Vagina (tissue), 2 donors: ENCODE measurements at places on chromosomes 7 and 10. TPM values are rescaled to one million over a fixed set of nuclear protein-coding genes. Genes with fewer than 3 reads are reported as not detected.

OR6B1 gene
- total RNA-seq: not detected

ERVW-1 gene
- total RNA-seq: not detected

CYP3A4 gene
- total RNA-seq: not detected

NOLC1 gene
- total RNA-seq: 61.9 TPM

HOXA3 gene
- total RNA-seq: 3.9 TPM

PTER gene
- 7.4 TPM for total RNA-seq

GRCh38 chr10:124075231-124075955, 18.0 kb downstream of the CHST15 start:
- H3K4me1 ChIP-seq: peaks cover 33% of the 10 kb centered on the region
- no peak overlapping the region for H3K27ac ChIP-seq
- no peaks in the 10 kb centered on the region for H3K27me3 ChIP-seq
- DNase-seq: no peak

DNA sequence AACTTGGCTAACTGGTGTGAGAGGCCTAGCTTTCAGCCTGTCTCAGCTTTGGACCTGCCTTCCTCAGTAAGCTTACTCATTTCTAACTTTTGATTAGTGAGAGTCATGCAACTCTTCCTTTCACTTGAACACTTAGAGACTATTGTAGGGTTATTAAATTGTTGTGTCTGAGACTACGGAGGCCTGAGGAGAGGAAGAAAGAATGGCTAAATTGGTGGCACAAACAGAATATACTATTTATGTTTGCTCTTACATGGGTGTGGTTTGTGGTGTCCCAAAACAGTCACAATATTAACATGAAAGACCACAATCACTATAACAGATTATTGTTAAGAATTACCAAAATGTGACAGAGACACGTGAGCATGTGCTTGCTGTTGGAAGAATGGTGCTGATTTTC, 82.1 kb downstream of the TRIM24 start:
- no peak for DNase-seq
- no peaks in the 10 kb centered on the region for H3K4me1 ChIP-seq
- H3K27me3 ChIP-seq: no peaks in the 10 kb centered on the region
- H3K27ac ChIP-seq: no peak overlapping the region

DNA sequence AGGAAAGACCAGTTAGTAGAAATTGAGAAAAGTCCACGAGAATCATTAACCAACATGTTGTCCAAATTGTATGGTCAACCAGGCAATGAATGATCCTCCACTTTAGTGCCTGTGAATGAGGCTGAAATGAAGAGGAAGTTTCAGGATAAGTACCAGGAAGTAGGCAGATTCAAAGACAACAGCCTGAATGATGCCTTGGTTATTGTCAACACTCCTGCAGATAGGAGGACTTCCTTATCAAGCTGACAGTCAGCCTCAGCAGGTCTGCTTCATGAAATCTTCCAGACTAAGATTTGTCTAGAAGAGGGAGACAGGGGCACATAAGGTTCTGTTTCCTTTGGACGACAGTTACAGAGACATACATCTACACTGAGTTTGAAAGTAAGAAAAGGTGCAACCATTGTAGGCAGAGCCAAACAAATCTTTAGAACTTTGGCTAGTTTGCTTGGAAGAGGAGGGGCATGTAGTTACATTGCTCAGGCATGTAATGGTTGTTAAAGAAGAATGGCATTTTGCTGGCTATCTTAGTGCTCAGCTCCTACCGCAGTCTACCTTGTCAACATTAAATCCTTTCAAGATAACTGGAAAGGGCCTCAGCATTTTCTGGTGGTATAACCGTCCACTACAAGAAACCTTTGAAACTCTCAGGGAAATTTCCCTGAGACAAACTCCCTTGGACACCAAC, 81.4 kb downstream of the ABI1 start:
- no peaks in the 10 kb centered on the region for H3K36me3 ChIP-seq
- no peak for DNase-seq
- no peak overlapping the region for H3K4me3 ChIP-seq
- H3K4me1 ChIP-seq: peaks cover 53% of the 10 kb centered on the region
- no peaks in the 10 kb centered on the region for H3K27me3 ChIP-seq
- H3K27ac ChIP-seq: no peak overlapping the region

DNA sequence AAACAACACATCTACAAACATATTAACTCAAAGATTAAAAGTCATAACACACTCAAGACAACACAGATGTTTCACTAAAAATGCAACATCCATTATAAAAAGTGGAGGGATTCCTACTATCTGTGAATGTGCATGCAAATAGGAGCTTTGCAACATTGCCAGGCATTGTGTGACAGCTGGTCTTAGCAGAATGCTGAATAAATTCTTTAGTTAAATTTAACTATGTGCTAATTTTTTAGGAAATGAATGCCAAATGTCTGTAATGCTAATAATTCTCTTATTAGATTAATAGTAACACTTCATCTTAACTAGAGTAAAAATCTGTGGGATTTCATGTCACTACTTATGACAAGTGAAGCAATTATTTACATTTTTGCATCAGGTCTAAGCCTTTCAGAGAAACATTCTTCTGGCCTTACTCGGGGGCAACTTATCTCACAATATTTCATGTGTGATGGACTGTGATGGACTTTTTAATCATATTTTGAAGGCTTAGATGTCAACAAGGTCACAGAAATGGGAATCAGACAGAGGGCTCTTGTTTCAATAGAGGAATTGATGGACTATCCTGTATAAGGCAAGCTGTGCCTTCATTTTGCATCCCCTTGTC, 524.6 kb upstream of the KCND2 start:
- no peaks in the 10 kb centered on the region for H3K4me1 ChIP-seq
- DNase-seq: no peak
- no peak overlapping the region for H3K4me3 ChIP-seq
- no peaks in the 10 kb centered on the region for H3K36me3 ChIP-seq
- H3K27me3 ChIP-seq: no peaks in the 10 kb centered on the region

GRCh38 chr7:47443049-47443448, 138.9 kb downstream of the TNS3 start:
- no peaks in the 10 kb centered on the region for H3K27me3 ChIP-seq
- no peak overlapping the region for H3K27ac ChIP-seq
- H3K36me3 ChIP-seq: no peaks in the 10 kb centered on the region
- no peak for DNase-seq
- H3K4me3 ChIP-seq: no peak overlapping the region
- H3K4me1 ChIP-seq: no peaks in the 10 kb centered on the region

- no peaks in the 10 kb centered on the region for H3K27me3 ChIP-seq
- no peaks in the 10 kb centered on the region for H3K36me3 ChIP-seq
- H3K4me3 ChIP-seq: no peak overlapping the region
- H3K4me1 ChIP-seq: no peaks in the 10 kb centered on the region
Observed at GRCh38 chr7:82404652-82405051, 38.9 kb downstream of the CACNA2D1 start.

DNA sequence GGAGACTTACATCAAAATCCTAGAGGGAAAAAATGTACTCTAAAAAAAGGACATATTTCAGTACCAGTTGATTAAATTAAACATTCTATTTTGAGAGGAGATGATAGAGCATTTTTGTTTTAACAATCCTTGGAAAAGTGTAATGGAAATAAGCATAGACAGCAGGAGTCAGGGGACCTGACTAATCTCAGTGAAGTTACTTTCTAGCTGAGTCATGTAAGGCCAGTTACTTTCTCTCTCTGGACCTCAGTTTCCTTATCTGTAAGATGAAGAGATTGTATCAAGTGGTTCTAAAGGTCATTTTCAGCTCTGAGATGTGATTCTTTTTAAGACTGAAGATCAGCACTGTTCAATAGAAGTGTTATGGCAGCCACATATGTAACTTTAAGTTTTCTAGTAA, 44.1 kb downstream of the VTI1A start:
- no peaks in the 10 kb centered on the region for H3K36me3 ChIP-seq

DNA sequence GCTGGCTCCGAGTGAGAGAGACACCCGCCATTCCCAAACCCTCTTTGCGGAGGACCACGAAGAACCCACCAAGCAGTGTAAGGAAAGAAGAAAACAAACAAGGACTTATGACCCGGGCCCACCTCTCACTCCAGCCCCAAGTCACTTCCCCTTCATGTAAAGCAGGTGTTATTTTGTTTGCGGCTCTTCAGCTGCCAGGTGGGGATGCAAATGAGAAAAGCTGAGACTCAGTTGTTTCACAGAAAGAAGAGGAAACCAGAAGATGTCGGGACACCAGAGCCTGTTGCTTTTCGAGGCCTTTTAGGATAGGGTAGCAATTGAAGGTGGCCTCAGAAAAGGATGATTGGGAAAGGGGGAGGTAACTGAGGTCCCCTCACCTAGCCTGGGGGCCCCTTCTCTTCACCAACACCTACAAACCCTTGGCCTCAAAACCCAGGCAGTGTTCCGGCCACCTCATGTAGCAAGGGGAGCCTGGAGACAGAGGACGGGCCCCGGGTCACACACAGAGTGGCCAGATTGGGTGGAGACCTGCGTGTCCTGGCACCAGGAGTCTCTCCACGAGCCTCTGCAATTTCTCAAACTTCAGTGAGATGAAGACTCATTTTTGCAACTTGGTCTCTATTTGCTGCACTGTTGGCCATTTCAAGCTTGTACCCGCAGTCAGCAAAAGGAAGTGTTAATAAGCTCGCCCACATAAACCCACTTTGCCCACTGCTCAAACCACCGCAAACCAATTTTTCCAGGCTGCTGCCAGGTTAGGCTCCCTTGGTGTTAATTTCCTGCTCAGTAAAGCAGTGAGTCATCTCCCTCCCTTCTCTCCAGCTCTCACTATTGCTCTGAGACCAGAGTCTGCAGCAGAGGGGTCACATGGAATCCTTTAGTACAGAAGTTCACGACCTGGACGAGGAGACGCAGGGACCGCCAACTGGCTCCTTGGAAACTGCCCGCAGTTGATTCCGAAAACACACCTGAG, 45.5 kb downstream of the AOC1 start:
- H3K27ac ChIP-seq: no peak overlapping the region
- H3K4me1 ChIP-seq: no peaks in the 10 kb centered on the region
- H3K27me3 ChIP-seq: no peaks in the 10 kb centered on the region
- no peaks in the 10 kb centered on the region for H3K36me3 ChIP-seq
- DNase-seq: no peak

GRCh38 chr7:22668971-22669401, 58.0 kb upstream of the IL6 start:
- no peaks in the 10 kb centered on the region for H3K4me1 ChIP-seq
- no peak overlapping the region for H3K27ac ChIP-seq
- DNase-seq: no peak
- no peak overlapping the region for H3K4me3 ChIP-seq
- no peaks in the 10 kb centered on the region for H3K27me3 ChIP-seq
- no peaks in the 10 kb centered on the region for H3K36me3 ChIP-seq

DNA sequence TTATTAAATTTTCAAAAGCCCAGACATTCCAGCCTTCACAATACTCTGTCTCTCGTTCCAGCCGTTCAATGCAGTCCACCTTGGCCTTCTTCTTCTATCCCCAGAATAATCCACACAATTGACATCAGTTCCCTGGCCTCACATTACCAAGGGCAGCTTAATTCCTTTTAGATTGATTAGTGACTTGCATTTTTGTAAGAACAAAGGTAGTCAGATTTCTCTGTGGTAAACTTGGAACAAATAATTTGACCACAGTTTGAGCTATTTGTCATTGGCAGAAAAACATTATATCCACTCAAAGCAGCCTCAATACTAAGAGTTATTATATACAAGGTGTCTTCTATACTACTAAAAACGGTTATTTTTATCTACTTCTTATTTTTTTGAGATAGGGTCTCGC, 5.1 kb upstream of the CYTH3 start:
- no peaks in the 10 kb centered on the region for H3K36me3 ChIP-seq
- no peak overlapping the region for H3K4me3 ChIP-seq
- peaks cover 10% of the 10 kb centered on the region for H3K4me1 ChIP-seq
- no peak overlapping the region for H3K27ac ChIP-seq
- DNase-seq: no peak

DNA sequence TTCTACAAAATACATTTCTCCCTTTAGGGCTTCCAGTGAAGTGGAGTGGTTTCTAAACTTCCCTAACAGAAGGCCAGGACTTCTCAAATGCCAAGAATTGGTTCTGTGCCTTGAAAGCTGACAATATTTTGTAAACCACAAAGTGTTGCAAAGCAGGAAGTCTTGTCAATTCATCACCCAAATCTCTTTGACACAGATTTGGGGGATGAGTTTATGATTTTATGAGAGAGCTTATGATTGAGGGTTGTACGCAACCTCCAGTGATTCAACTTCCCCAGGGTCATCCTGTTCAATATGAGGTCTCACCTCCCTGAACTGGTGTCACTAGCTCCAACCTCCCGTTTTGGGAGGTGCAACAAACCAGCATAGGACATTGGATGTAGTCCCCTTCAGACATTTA, 83.7 kb downstream of the PRLHR start:
- no peak overlapping the region for H3K4me3 ChIP-seq
- no peaks in the 10 kb centered on the region for H3K27me3 ChIP-seq

DNA sequence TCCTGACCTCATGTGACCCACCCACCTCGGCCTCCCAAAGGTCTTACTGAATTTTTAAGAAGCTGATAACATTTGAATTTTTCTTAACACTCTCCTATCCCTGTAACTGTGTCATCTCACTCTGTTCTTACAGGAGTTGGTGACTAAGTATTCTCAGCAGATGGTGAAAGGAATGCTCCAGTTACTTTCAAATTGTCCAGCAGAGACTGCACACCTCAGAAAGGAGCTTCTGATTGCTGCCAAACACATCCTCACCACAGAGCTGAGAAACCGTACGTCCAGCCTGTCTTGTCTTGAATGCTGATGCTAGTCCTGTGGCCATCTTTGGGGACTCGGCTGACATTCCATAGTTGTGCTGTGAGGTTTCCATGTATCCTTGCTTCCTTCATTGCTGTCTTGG, 24.9 kb downstream of the TRRAP start:
- no peaks in the 10 kb centered on the region for H3K36me3 ChIP-seq
- H3K27ac ChIP-seq: no peak overlapping the region
- H3K4me1 ChIP-seq: no peaks in the 10 kb centered on the region
- H3K27me3 ChIP-seq: no peaks in the 10 kb centered on the region
- no peak for DNase-seq
- no peak overlapping the region for H3K4me3 ChIP-seq

GRCh38 chr10:18142151-18142550, 1.9 kb downstream of the CACNB2 start:
- H3K4me1 ChIP-seq: peaks cover 8% of the 10 kb centered on the region
- H3K27me3 ChIP-seq: no peaks in the 10 kb centered on the region
- H3K36me3 ChIP-seq: no peaks in the 10 kb centered on the region

DNA sequence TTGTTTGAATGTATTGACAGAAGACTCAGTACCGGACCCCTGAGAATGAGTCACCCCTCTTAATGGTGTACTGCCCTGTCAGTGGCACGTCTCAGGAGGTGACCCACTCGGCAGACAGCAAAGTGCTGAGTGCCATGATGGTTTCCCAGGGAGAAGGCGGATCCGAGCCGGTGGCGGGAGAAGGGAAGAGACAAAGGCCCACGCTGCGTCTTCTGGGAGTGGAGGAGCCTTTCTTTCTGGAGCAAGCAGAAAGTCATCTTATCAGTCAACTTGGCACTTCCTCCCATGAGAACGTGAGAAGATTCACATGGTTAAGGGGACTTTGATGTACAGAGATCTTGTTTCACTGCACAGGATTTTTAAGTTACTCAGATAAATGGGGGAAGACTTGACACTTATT, 14.6 kb upstream of the PPP2R2D start:
- DNase-seq: no peak
- H3K27me3 ChIP-seq: no peaks in the 10 kb centered on the region
- no peak overlapping the region for H3K27ac ChIP-seq
- no peaks in the 10 kb centered on the region for H3K4me1 ChIP-seq
- H3K36me3 ChIP-seq: no peaks in the 10 kb centered on the region
